Activated CD4-positive, alpha-beta T cell treated with anti-CD3 and anti-CD28 coated beads, Interleukin-2, amount 10 ng/mL, durations not matched to agents 7 days and 5 days (primary cell): ENCODE measurements at places on chromosomes 5 and 9. TPM values are rescaled to one million over a fixed set of nuclear protein-coding genes. Genes with fewer than 3 reads are reported as not detected.

Gene ZNG1C
- 8.2 TPM for total RNA-seq

Gene DMXL1
- total RNA-seq: 29.3 TPM

Gene ANKS6
- total RNA-seq: 5.6 TPM

Gene FOXD4L4
- 0.19 TPM for total RNA-seq

Gene FOXD4L6
- not detected for total RNA-seq

Gene PFN3
- not detected for total RNA-seq

Gene ACTBL2
- total RNA-seq: not detected

Gene CFAP90
- not detected for total RNA-seq

Gene NXNL2
- total RNA-seq: not detected

DNA sequence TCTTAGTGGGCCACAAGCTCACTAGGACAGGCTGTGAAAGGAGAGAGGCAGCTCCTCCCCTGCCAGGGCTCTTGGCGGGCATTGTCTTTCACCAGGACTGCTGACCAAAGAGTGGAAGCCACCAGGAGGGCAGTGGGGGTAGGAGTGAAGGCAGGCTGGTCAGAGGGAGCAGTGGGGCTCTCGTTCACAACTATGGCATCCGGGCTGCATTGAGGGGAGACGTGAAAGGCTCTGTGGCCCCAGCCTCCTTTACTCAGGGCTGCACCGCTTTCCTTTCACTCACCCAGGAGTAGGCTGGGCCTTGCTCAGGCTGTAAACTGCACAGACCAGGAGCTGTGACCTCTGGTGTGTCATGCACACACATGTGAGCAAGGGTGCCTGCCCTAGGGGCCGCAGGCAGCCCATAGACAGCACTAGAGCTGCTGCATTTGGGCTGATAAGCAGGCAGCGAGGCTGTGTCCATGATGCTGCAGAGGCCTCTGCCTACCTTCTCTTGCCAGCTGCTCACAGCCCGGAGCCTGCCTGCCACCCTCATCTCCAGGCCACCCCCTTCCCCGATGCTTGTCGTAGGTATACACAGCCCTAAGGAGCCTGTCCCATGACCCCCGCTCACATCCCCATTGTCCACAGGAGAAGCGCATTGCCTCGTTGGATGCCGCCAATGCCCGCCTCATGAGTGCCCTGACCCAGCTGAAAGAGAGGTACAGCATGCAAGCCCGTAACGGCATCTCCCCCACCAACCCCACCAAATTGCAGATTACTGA, 130.4 kb downstream of the DAB2IP start:
- no peaks in the 10 kb centered on the region for H3K36me3 ChIP-seq
- peaks cover 24% of the 10 kb centered on the region for H3K4me1 ChIP-seq
- peak overlapping the region; percentile 78 for H3K27ac ChIP-seq
- H3K4me3 ChIP-seq: no peak overlapping the region

DNA sequence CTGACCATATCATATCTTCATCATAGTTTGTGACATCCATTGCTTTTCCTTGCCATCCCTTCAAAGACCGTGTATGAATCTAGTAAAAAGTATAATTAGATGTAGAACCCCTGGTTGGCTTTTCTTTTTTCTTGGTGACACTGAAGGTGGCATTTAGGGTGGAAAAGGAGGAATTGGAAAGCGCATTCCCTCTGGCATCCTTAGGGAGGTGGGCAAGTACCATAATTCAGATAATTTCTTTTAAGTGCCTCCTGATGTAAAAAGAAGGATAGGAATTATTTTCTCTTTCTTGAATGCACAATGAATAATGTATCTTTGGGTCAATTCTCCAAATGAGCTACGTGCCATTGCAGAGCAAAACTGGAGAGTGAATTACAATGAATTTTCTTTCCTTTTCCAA, 73.2 kb upstream of the SMARCA2 start:
- no peaks in the 10 kb centered on the region for H3K36me3 ChIP-seq
- H3K27ac ChIP-seq: no peak overlapping the region
- no peak overlapping the region for H3K4me3 ChIP-seq
- H3K4me1 ChIP-seq: no peaks in the 10 kb centered on the region
- no peak for DNase-seq

- H3K27me3 ChIP-seq: peaks cover 14% of the 10 kb centered on the region
- H3K36me3 ChIP-seq: no peaks in the 10 kb centered on the region
- H3K27ac ChIP-seq: no peak overlapping the region
- no peaks in the 10 kb centered on the region for H3K4me1 ChIP-seq
- DNase-seq: no peak
Observed at GRCh38 chr5:171629221-171629620, 156.4 kb upstream of the SMIM23 start.

DNA sequence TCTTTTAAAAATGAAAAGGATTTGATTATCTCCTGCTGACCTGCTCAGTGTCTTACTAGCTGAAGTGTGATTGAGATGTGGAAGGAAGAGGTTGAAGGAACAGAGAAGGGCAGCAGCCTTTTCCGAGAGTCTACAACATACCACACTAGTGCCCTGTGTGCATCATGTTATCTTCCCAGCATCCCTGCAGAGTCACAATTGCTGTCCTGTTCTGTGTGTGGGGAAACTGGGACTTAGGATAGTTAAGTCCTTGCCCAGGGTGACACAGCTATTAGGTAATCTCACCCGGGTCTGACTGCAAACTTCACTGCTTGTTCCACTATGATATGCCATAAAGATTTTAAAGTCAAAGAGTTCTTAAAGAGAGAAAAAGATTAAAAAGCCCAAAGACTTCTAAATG, 55.8 kb downstream of the FAM78A start:
- no peaks in the 10 kb centered on the region for H3K27me3 ChIP-seq
- no peak overlapping the region for H3K27ac ChIP-seq
- H3K4me1 ChIP-seq: peaks cover 6% of the 10 kb centered on the region
- DNase-seq: no peak

GRCh38 chr5:10283927-10284635, 23.6 kb downstream of the CMBL start:
- peak; percentile 77 for DNase-seq
- peaks cover 13% of the 10 kb centered on the region for H3K4me1 ChIP-seq
- no peaks in the 10 kb centered on the region for H3K27me3 ChIP-seq
- H3K4me3 ChIP-seq: no peak overlapping the region

DNA sequence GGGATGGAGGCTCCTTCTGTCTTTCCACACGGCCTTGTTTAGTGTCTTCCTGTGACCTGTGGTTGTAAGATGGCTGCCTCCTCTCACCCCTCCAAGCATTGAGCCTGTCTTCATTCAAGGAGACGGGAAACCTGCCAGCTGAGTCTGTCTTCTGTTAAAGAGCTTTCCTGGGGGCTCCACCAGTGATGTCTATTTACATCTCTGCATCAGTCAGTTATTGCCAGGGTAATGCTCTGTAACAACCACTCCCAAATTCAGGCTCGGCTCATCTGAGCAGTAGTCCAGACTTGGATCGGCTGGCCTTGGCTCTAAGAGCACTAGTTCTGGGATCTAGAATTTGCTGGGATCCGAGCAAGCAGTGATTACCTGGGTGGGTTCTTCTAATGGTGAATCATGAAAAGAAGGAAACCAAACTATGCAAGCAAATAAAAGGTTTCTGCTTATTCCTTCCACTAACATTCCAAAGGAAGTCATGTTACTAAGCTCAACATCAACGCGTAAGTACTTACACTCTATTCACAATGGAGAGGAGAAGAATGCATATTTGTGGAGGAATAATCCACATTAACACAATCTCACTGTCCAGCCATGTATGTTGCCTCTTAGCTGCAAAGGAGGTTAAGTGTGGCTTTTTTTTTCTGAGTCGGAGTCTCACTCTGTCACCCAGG, 61.7 kb downstream of the GALNT12 start:
- no peaks in the 10 kb centered on the region for H3K4me1 ChIP-seq
- H3K36me3 ChIP-seq: no peaks in the 10 kb centered on the region
- no peak overlapping the region for H3K27ac ChIP-seq
- H3K4me3 ChIP-seq: no peak overlapping the region

DNA sequence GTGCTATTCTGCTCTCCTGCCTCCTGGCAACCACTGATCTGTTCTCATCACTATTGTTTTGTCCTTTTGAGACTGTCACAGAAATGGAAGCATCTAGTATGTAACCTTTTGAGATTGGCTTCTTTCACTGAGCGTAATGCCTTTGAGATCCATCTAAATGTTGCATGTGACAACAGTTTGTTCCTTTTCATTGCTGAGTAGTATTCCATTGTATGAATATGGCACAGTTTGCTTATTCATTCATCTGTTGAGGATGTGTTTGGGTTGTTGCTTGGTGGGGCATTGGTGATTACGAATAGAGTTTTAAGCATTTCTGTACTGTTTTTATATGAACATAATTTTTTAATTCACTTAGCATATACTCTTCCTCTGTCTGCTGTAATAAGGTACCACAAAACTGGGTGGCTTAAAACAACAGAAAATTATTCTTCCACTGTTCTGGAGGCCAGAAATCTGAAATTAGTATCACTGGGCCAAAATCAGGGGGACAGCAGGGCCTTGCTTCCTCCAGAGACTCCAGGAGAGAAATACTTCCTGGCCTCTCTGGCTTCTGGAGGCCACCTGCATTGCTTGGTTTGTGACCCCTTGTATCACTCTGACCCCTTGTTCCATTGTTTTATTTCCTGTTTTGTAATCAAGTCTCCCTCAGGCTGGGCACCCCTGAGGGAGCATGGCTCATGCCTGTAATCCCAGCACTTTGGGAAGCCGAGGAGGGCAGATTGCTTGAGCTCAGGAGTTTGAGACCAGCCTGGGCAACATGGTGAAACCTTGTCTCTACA, 53.0 kb downstream of the EXOSC2 start:
- no peaks in the 10 kb centered on the region for H3K27me3 ChIP-seq
- H3K4me1 ChIP-seq: no peaks in the 10 kb centered on the region
- H3K27ac ChIP-seq: no peak overlapping the region
- no peak overlapping the region for H3K4me3 ChIP-seq

- H3K36me3 ChIP-seq: peaks cover 20% of the 10 kb centered on the region
Observed at GRCh38 chr5:56710826-56711590, 104.3 kb upstream of the MAP3K1 start.

DNA sequence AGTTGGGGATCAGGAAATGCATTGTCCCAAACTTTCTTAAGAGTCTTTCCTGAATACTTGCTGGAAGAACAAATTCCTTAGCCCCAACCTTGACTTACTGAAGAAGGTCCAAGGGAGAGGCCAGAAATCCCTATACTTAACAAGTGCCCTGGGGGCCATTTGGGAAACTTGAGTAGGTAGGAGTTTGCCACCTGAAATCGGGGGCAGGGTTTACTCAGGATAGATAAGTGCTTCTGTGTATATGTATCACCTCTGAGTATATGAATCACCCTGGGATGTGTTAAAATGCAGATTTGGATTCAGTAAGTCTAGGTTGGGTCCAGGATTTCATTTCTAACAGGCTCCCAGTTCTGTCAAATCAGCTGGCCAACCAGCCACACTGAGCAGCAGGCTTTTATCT, 47.9 kb upstream of the MYO10 start:
- H3K36me3 ChIP-seq: no peaks in the 10 kb centered on the region
- no peaks in the 10 kb centered on the region for H3K27me3 ChIP-seq
- no peak for DNase-seq
- no peak overlapping the region for H3K27ac ChIP-seq
- H3K4me1 ChIP-seq: no peaks in the 10 kb centered on the region
- no peak overlapping the region for H3K4me3 ChIP-seq

DNA sequence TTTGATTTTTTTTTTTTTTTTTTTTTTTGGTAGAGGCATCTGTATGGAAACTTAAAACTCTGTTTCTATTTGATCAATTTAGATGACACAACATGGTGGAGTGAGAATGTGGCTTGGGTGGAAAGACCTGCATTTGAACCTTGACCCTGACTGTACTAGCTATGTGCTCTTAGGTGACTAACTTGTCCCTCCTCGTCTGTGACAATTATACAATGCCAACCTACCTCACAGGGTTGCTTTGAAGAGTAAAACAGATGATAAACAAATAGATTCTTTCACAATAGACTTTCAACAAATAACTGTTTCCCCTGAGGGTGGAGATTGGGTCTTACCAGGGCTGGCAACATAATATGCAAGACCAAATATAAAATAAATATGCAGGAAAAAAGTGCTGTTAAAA, 109.3 kb downstream of the CRB2 start:
- no peaks in the 10 kb centered on the region for H3K4me1 ChIP-seq
- no peak for DNase-seq
- H3K27ac ChIP-seq: no peak overlapping the region
- H3K27me3 ChIP-seq: no peaks in the 10 kb centered on the region
- H3K4me3 ChIP-seq: no peak overlapping the region
- no peaks in the 10 kb centered on the region for H3K36me3 ChIP-seq

DNA sequence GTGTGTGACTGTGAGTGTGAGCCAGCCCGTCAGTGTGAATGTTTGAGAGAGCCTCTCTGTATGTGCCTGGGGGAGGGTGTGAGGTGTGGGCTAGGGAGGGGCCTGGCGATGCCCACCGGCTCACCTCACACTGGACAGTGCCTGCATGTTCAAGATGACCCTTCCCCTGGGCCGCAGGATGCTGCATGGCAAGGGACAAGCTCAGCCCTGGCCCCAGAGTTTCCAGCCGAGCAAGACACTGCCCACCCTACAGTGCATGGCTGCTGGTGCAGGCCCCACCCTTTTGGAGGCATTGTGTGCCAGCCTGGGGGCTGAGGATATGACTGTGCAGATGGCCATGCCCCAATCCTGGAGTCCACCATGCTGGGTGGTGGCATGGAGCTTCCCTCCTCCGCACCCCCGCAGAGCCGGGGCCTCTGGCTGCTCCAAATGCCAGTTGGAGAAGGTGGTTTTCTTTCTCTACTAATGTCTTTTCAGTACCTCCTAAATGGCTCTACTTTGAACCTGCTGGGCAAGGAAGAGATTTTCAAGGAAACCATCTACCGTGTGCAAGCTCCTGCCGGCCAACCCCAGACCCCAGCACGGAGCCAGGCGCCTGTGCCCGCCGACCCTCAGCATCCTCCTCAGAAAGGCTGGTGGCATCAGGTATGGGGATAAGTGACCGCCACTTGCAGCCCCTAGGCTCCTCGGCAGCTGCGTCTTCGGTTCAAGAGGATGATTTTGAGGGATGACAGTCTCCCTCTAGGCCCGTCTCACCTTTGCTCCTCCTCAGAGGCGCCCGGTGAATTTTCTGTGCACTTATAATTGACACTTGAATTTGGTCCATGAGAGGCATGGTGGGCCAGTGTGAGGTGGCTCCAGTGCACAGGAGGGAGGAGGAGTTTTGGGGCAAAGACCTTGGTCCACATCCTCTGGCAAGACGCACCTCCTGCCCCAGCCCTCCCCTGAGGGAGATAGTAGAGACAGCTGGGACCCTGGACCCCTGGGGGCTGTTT, 27.7 kb downstream of the FGD3 start:
- DNase-seq: no peak
- H3K4me1 ChIP-seq: peaks cover 88% of the 10 kb centered on the region
- no peaks in the 10 kb centered on the region for H3K27me3 ChIP-seq
- peak overlapping the region; percentile 26 for H3K27ac ChIP-seq

- DNase-seq: peak; percentile 31
- no peaks in the 10 kb centered on the region for H3K4me1 ChIP-seq
- H3K27me3 ChIP-seq: no peaks in the 10 kb centered on the region
- peaks cover 34% of the 10 kb centered on the region for H3K36me3 ChIP-seq
- H3K27ac ChIP-seq: no peak overlapping the region
- no peak overlapping the region for H3K4me3 ChIP-seq
Observed at GRCh38 chr5:119470851-119471451, 18.7 kb downstream of the HSD17B4 start.
